ENCODE measurements at places on chromosomes 7 and 10.
A peak's percentile ranks its signal among the peaks of the same experiment; 100 is the strongest.

GRCh38 chr7:71457846-71458590 lies 326.1 kb downstream of the GALNT17 start:
- no peak for DNase-seq

- DNase-seq, result no peak
Measured at GRCh38 chr7:28086198-28086597, 94.4 kb downstream of the JAZF1 start.

DNA sequence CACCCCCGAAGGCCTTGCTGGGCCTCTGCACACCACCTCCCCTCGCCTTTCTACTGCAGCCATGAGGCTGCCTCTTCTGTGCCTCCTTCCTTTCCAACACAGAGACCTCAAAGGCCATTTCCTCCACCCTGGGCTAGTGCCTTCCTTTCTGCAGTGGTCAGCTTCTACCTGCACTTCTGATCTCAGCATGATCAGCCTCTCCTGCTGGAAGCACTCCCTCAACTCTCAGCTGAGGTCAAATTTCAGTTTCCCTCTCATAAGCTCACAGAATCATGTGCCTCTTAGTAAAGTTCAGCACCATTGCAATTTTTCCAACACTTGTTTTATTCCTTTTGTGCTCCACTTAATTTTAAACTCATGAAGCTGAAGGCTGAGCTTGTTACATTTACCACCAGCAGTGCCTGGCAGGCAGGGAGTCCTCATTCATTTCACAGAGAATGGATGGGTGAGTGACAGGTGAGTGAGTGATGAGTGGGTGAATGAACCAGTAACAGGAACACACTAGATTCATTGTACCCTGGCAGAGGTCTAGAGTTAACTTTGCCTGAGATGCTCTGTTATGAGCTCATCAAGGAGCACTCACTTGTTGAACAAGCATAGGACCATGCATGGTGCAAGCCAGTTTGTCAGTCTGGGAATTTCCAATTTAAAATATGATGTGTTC lies 124.0 kb upstream of the PRSS58 start:
- no peak for DNase-seq

DNA sequence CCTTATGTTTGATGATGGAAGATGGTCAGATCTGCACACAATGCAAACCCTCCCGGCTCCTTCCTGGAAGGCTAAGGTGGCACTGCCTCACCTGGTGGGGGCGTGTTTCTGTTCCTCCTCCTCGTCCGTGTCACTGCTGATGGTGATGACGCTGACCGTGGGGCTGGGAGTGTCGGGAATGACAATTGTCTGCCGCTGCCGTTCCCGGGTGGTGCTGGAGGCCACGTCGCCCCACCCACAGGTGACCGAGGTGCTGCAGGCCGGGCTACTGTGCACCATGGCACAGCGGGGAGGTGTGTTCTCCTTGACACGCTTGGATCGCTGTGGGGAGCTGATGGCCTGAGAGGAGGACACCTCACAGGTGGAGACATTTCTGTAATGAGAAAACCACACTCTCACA lies 73.1 kb downstream of the CLEC2L start:
- no peak for DNase-seq

DNA sequence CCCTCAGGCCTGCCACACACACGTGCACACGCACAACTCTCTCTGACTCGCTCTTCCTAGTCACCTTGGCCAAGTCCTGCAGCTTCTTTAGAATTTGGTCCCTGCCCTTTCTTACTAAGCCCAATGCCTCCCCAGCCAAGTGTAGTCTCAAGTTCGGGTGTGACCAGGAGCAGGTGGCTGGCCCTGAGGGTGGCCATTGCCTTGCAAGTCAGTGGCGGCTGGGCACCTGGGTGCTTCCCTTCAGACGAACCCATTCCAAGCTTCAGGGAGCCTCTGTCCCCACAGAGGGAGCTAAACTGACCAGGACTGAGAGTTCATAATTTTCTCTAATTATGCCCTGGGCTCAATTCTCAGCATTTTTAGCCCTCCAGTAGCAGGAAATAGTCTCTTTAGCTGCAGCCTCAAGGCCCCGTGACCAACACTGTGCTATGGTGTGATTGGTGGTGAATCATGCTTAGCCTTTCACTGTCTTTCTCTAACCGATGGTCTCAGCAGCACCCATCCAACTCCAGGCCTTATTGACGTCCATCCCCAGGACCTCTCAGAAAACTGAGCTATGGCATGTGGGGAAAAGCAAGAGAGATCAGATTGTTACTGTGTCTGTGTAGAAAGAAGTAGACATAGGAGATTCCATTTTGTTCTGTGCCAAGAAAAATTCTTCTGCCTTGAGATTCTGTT lies 34.7 kb upstream of the FXYD4 start:
- no peak for DNase-seq

DNA sequence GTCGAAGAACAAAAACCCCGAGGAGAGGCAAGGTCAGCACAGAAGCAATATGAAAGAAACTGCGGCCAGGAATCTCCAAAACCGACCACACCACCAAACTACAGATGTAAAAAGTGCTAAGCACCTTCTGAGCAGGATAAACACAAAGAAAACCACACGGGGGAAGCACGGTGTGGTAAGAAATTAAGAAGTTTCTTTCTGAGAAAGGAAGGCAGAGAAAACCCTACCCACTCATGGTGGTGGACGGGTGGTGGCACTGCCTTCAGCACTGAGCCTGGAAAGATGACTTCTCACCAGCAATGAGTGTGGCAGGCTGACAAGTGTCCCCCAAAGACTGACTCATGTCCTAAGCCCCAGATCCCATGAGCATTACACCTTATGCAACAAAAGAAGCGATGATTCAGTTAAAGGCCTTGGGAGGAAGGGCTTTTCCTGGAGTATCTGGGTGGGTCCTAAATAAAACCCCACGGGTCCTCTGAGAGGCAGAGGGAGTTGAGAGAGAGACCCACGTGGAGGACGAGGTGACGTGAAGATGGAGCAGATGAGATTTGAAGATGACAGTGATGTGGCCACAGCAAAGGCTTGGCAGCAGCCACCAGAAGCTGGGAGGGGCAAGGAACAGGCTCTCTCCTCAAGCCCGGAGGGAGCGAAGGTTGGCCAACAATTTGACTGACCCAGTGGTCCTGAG lies 124.9 kb downstream of the DLG5 start:
- no peak for DNase-seq

GRCh38 chr7:142795339-142795863 lies 24.6 kb downstream of the PRSS2 start:
- peak; percentile 67 for DNase-seq

GRCh38 chr7:32299133-32299702 lies 191.0 kb downstream of the LSM5 start:
- DNase-seq, result no peak

DNA sequence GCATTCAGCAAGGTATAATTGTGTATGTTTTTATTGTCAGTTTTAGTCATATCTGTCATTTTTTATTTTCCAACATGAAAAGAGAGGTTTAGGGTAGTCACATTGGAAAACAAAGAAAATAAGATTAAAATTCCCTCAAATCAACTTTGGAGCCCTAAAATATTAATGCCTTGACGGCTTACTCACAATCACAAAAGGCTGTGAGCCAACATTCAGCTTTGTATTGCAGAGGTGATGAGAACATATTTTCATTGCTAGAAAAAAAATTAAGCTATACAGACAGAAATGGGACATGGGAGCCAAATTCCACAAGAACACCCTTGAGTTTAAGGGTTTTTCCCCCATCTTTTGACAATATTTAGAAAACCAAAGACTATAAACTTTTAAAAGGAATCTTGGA lies 30.2 kb downstream of the CALD1 start:
- no peak for DNase-seq

- DNase-seq, result no peak
Measured at GRCh38 chr7:78770422-78771410, 682.8 kb downstream of the MAGI2 start.

- DNase-seq, result no peak
Measured at GRCh38 chr10:105952153-105952552, 1212.4 kb downstream of the SORCS1 start.

GRCh38 chr10:63429281-63429680 lies 36.5 kb downstream of the JMJD1C start:
- DNase-seq, result no peak

DNA sequence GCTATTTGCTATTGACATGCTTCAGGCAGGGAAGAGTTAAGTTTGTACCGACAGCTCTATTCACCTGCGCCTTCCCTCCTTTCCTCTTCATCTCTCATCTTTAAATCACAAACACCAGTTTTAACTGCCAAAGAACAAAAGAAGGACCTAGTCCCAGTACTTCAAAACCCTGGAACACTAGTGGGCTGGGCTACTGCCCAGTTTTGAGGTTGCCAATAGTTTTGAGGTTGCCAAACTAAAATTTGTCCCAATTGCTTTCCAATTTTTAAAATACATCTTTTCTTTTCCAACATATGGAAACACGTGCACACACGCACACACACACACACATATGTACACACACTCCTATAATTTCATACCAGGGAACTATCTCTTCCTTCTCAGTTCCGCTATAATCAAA lies 130.6 kb upstream of the SLC26A5 start:
- DNase-seq, result no peak

DNA sequence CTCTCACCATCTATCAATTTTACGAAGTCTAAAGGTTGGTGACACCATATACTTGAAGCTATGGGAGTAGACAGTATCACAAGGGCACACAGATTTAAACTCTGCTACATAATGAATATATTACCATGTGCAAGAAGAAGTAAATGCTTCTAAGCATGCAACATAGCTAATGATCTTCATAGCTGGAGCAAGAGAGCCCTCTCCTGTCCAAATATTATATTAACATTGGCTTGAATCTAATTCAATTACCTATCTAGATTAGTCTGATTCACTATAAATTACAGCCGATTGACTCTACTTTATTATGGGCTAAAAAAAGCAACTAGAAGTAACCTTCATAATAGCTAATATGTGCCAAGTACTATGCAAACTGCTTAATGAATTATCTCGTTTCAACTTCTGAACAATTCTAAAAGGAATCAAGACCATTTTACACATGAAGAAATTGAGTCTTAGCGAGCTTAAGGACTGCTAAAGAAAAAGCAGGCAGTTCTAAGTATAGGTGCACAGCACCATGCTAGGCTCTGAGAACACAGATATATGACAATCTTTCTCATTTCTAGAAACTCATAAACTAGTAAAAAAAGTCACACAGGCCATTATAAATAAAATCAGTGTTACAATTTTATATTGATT lies 21.9 kb downstream of the FRA10AC1 start:
- DNase-seq, result no peak

DNA sequence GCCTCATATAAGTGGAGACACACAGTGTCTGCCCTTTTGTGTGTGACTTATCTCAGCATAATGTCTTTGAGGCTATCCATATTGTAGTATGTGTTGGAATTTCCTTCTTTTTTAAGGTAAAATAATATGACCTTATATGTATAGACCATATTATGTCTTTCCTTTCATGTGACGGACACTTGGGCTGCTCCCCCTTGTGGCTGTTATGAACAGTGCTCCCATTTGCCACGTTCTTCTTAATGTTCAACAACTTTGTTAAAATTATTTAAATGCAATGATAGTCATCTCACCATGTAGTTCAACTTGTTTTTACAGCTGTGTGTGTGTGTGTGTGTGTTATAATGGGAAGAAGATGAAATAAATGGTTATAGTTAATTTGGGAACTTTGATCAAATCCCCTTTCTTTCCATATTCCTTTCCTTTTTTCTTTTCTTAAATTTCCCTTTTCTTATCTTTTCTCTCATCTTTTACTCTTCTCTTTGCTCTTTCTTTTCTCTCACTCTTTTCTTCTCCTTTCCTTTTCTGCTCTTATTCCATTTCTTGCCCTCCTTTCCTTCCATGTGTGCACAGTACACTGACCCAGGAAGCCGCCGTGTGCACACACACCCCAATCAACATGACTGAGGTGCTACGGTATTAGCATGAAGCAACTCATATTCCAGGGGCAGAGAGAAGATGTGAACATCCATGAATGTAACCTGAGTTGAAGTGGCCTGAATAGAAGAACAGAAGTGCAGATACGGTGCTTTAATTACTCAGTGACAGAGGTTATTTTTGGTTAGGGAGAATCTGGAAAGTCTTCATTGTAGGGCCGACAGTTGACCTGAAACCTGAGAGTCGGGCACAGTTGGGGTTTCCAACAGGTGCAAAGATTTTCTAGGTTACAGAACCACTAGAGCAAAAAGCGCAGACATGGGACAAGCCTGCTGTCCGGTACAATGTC lies 596.6 kb downstream of the SDK1 start:
- peak; percentile 41 for DNase-seq

GRCh38 chr10:83182076-83182475 lies 957.2 kb upstream of the GHITM start:
- DNase-seq, result no peak

DNA sequence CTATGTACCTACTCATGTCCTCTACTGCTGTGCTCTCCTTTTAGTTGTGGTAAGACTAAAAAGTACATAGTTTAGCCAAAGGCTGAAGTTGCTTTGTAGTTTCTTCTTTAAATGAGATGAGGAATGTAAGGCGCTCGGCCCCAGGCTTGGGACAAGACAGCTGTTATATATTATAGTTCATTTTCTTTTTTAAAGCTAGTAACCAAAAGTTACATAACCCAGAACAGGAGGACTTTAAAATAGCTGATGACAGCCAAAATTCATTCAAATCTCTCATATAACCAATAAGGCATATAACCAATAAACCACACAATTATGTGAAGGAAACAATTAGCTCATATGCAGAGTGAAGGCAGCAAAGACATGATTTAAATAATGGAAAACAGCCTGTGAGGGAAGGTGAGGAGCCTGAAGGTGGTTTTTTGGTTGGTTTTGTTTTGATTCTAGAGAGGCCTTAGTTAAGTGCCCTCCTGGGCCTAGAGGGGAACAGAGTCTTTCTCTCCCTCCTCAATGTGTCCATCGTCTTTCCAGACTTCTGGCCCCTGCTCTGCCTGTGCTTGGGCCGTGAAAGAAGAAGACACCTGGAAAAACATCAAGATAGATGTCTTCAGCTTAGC lies 35.8 kb downstream of the SLC26A4 start:
- DNase-seq, result no peak

- no peak for DNase-seq
Measured at GRCh38 chr7:23472046-23472445, 1.8 kb upstream of the IGF2BP3 start.

DNA sequence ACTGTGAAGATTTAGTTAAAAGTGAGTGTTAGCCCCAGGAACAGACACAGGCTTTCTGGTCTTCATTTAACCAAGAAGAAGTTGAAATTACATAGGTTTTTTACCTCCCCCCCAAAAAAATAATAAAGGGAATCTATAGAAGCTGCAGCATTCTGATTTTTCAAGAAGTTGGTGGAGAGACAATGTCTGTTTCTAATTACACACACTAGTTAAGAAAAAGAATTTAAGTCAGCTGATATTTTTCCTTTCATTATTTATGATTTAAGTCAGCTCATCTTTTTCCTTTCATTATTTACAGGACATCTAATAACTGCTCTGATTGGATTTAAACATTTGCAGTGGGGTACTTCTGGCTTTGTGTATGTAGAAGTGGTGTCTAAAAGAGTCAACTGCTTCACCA lies 201.4 kb upstream of the NRP1 start:
- no peak for DNase-seq
